COLO829 (cell line): ENCODE measurements at places on chromosomes 2 and 18.

GRCh38 chr18:61019338-61020301 is 313.6 kb upstream of the CDH20 start:
- DNase-seq, result no peak

GRCh38 chr2:68519236-68519635 is 51.9 kb downstream of the APLF start:
- no peak for DNase-seq

GRCh38 chr2:19802086-19802841 is 99.5 kb downstream of the TTC32 start:
- no peak for DNase-seq

GRCh38 chr2:159455330-159455918 is 160.9 kb downstream of the BAZ2B start:
- peak; percentile 21 for DNase-seq

- DNase-seq, result no peak
Observed at GRCh38 chr2:22719396-22719795, 665.6 kb upstream of the KLHL29 start.

- no peak for DNase-seq
Observed at GRCh38 chr18:8831531-8831930, 126.2 kb downstream of the MTCL1 start.

DNA sequence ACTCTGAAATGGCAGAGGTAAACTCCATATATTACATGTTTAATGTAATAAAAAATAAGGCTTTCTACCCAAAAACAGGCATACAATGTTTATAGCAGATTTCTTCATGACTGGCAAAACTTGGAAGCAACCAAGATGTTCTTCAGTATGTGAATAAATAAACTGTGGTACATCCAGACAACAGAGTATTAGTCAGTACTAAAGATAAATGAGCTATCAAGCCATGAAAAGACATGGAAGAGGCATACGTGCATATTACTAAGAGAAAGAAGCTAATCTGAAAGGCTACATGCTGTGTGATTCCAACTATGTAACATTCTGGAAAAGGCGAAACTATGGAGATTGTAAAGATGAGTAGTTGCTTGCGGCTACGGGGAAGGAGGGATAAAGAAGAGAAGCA is 97.4 kb downstream of the OSR1 start:
- DNase-seq, result no peak

- no peak for DNase-seq
Observed at GRCh38 chr2:86441392-86441881, 266 bp downstream of the KDM3A start.

- no peak for DNase-seq
Observed at GRCh38 chr2:19617257-19617848, 258.9 kb upstream of the OSR1 start.

DNA sequence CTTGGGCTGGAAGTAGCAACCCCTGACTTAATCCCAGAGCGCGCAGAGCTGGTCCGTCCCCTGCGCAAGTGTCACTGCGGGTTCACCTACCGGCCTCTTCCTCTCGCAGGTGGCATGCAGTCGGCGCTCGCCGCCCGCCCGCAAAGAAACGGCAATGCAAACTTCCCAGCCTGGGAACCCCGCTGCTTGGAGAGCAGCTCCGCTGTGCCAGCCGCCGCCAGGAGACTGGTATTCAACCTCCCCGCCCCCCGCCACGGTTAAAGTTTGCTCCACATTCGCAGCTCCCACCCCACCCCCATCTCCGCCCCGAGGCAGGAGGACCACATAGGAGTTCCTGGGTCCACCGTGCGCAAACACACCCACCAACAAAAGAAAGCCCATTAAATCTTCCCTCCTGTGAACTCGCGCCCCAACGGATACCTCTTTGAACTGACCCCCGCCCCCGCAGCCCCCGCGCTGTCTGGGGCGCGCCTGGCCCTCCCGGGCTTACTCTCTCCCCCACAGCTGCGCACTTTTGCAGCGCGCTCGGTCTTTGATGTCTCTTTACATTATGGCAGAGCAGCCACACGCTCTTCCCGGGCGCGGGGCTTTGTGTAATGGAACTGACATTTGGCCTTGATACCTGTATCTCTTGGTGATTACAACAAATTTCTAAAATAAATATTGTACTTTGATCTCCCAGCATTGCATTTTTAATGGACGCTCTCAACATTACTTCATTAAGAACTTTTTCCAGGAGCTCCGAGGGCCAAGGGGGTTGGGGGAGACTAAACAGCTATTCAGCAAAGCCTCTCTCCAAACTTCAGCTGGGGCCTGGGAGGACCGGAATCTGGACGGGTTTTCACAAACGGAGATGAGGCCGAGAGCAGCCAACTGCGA is 3.1 kb upstream of the SP5 start:
- DNase-seq, result no peak

GRCh38 chr2:218582076-218582475 is 13.4 kb downstream of the CNOT9 start:
- DNase-seq, result no peak

DNA sequence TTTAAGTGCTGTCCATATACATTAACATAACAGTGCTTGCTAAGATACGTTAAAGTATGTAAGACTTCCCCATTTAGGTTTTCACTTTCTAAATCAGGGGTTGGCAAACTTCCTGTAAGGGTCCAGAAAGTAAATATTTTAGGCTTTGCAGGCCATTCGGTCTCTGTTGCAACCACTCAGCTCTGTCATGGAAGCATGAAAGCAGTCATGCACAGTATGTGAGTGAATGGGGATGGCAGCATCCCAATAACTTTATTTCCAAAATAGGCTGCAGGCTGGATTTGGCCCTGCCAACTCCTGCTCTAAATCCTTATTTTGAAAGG is 128.7 kb downstream of the PLA2R1 start:
- DNase-seq, result no peak

GRCh38 chr2:237633061-237633561 is 5.7 kb downstream of the LRRFIP1 start:
- no peak for DNase-seq
